Endothelial cell (in vitro differentiated cells): ENCODE measurements at places on chromosomes 13 and 19.

DNA sequence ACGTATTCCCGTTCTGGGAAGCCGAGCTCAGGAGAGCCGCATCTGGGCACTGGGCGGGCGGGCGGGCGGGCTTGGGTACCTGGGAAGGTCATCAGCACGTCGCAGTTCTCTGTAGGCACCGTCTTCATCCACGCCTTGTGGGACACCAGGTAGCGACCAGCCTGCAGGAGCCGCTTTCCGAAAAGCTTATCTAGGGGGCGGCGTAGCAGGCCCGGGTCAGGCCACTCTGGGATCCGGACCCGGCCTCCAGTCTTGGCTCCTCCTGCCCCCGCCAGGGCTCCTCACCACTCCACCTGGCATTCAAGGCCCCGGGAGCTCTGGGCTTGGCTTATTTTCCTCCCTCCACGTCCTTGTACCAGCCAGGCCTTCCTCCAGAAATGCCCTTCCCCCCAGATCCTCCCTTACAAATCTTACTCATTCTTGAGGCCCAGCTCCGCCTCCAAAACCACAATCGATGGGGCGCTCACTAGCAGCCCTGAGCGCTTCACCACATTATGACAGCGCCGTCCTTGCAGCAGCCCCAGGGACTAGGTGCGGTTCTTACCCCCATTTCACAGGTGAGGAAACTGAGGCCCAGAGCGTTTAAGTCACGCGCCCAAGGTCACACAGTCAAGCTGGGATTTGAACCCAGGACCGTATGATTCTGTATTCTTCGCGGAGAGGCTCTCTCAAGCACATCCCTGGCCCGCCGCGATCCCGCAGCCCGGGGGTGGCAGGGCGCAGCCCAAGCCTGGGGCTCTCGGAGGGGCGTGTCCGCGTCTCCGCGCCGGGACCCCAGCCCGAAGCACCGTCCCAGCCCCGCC lies 843 bp downstream of the ANO8 start:
- no peak for DNase-seq

DNA sequence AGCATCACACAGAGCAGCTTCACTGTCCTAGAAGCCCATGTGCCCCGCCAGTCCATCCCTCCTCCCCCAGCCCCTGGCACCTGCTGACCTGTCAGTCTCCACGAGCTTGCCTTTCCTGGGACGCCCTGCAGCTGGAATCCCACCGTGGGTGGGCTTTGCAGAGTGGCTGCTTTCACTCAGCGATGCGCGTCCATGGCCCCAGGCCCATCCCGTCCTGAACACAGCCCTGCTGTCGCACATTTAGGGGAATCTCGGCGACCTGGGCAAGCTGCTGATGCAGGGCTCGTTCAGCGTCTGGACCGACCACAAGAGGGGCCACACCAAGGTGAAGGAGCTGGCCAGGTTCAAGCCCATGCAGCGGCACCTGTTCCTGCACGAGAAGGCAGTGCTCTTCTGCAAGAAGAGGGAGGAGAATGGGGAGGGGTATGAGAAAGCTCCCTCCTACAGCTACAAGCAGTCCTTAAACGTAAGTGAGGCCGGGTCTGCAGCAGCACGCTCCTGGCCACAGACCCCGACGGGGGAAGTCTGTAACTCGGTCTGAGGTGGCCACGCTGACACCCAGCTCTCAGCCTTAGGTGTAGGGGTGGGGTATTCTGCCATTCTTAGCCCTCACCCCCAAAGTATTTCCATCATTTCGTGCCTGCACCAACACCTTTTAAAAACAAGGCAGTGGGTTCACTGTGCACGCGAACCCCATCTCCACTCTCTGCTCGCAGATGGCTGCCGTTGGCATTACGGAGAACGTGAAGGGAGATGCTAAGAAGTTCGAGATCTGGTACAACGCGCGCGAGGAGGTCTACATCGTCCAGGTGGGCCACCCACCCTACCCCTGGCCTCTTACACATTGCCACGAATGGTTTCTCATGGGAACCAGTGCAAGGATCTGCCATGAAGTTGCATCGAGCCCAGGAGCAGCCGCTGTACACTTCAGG lies 18.3 kb upstream of the F7 start:
- no peak for DNase-seq

GRCh38 chr19:29266001-29266400 lies 53.0 kb upstream of the UQCRFS1 start:
- DNase-seq = no peak

- DNase-seq = no peak
Observed at GRCh38 chr13:92886535-92887077, 340.0 kb upstream of the GPC6 start.

- DNase-seq = no peak
Observed at GRCh38 chr13:51931606-51932005, 69.8 kb downstream of the CCDC70 start.

- no peak for DNase-seq
Observed at GRCh38 chr19:10719466-10719961, 1.6 kb downstream of the DNM2 start.

DNA sequence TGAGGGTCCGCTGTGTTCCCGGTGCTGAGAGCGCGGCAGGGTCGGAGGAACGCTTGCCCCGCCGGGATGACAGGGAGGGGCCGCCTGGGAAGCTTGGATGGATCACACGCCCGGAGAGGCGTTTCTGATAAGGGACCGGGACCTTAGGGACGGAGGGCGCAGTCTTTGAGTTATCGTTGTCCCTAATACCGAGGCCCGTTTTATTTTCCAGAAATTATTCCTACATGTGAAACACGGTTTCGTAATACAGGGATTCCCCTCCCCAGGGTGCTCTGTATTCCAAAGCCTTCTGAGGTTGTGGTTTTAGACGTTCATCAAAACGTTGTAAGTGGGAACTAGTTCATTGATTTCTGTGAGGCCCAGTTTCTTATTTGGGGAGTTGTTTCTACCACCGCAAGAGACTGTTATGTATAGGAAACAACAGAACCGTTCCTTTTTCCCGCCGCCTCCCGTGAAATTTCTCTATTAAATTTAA lies 752 bp downstream of the PDCD5 start:
- DNase-seq = no peak
